Activated T-cell treated with anti-CD3 and anti-CD28 coated beads, Interleukin-2, amount 50 U/mL, for 1 hour (primary cell): ENCODE measurements at places on chromosomes 7 and 10.

DNA sequence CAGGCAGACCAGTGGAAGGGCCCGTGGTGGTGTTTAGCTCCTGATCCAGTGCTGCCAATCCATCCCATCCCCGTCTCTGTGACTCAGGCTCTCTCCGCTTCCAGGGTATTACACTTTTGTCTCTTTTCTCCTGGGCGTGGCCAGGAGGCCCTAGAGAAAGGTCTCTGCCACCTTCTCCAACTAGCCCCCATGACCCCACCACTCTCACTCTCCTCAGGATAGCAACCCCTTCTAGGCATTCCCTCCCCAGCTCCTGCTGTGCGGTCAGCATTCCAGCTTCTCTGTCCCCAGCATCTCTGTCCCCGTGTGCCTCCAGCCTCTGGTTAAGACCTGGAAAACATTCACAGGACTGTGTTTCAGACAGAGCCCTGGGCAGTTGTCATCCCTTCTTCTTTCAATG lies 36.2 kb upstream of the R3HCC1L start:
- DNase-seq, result no peak

GRCh38 chr7:157502701-157503111 lies 165.9 kb downstream of the DNAJB6 start:
- DNase-seq, result peak; percentile 68

- no peak for DNase-seq
Measured at GRCh38 chr10:110666673-110667072, 22.5 kb downstream of the RBM20 start.

- DNase-seq, result no peak
Measured at GRCh38 chr7:20216406-20217036, 663 bp downstream of the MACC1 start.

DNA sequence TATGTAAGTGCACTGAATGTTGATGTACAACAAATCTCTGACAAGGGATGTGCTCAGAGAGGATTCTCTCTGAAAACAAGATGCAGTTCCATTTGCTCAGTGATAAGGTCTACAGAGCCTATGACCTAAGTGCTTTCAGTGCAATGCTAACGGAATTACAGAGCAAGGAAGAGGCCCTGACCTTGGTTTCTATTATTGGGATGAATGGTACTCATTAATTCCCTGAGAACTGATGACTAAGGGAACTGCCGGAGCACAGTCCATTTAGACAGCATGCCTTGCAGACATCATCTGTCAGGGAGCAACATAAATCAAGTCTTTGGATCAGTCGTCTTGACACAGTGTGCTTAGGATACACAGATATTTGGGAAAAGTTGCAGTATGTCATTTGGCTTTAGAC lies 340.8 kb downstream of the PHTF2 start:
- no peak for DNase-seq

DNA sequence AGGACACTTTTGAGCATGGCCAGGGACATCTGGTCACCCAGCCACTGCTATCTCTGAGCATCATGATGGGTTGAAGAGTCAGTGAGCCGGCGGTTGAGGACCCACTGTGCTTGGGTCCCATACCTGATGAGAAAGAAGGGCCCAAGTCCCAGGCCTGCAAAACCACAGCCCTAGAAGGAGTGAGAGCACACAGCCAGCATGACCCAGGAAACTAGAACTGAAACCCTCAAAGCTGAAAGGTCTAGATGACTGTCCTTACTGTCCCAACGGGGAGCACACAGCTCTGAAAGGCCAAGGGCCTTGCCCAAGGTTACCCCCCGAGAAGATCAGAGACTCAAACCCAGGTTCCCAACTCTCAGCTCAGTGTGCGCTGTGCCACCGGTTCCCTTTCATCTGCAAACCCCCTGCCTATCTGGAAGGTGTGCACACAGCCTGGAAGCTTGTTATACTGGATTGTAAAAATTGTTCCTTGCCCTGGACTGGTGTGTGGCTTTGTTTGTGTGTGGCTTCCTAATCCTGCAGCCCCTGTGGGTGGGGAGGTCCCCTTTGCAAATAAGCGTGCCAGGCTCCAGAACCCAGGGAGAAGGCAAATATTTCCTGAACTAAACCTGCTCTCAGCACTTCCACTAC lies 22.6 kb upstream of the PSAP start:
- DNase-seq, result no peak

GRCh38 chr7:155373359-155374273 lies 75.9 kb downstream of the INSIG1 start:
- DNase-seq, result no peak

DNA sequence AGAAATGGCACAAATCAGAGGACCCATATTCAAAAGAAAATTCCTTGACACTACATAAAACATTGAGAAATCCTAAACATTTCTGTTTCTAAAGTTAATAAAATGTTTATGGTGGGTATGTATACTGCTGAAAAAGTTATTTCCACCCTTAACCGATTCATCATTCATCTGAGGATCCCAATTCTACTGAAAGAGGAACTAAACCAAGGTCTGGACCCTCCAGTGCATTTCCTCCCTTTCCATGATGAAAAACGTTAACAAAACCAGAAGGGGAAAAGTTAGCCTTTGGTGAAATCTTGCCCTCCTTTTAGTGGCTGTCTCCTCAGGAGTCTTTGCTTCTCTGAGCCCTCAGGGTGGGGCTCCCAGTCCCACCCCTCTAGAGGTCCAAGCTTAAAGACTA lies 144.5 kb upstream of the ASAH2 start:
- no peak for DNase-seq

GRCh38 chr7:6536262-6537260 lies 14.7 kb downstream of the GRID2IP start:
- no peak for DNase-seq

GRCh38 chr7:33137103-33137502 lies 7.7 kb downstream of the BBS9 start:
- no peak for DNase-seq

GRCh38 chr10:68087685-68088401 lies 12.8 kb upstream of the HERC4 start:
- no peak for DNase-seq

DNA sequence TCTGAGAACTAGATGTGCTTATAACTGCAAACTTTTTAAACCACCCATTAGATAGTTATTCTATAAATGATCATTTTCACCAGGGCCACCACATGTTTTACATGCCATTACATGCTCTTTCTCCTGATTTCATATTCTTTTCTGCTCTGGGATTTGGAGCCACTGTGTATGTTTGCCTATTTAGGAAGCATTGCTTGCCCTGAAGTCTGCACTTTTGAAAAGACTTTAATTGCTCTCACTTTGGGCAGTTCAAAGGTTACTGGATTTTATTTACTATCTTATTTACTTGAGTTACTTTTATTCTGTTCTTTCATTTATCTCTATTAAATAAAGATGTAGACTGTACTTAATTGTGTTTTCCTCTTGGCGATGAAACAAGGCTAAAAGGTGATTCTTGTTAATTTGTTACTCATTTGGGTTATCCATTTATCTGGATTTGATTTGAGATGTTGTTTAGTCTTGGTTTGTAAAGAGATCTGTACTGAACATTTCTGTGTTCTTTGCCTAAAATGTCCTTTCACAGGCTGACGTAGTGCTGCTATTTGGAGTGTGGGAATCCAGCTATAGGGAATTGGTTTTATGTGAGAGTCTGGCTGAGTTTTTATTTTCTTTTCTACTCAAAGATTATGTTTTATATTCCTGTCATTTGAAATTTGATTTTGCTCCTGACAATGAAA lies 88.8 kb downstream of the SUGCT start:
- no peak for DNase-seq

DNA sequence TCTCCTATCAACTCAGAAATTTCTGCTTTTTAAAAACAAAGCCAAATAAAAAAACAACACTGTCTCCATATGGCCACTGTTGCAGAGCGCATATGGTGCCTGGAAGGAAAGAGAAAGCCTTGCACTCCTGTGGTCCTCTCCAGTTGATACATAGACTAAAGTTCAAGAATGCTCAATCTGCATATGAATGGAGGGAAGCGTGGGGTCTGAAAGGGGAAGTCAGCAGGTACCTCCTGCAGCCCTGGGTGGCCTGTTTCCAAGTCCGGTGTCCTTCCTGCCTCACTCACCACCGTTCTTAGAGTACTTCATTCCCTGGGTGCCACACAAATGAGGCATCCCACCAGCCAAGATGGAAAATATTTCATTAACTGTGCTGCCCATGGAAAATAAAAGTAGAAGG lies 138.3 kb upstream of the PALS2 start:
- no peak for DNase-seq

DNA sequence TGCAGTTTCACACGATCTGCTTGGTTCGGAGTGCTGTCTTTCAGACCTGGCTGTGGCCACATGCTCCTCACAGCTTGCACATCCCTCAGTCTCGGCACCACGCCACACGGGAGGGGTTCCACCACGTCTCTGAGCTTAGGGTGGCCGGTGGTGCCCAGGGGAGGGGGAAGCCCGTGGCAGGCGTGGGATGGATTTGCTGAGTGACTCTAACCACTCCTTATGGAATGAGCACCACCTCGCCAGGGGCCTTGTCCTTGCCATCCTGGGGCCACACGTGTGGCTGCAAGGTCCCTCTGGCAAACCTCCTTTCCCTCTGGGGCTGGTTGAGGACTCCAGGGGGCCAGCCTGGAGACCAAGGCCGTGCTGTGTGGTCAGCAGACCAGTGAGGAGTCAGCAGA lies 29.1 kb upstream of the FAM20C start:
- no peak for DNase-seq

- no peak for DNase-seq
Measured at GRCh38 chr10:101816913-101817336, 1.3 kb downstream of the OGA start.

- DNase-seq, result no peak
Measured at GRCh38 chr7:132609906-132610520, 33.7 kb upstream of the PLXNA4 start.

- no peak for DNase-seq
Measured at GRCh38 chr10:132528064-132528691, 9.4 kb upstream of the INPP5A start.

DNA sequence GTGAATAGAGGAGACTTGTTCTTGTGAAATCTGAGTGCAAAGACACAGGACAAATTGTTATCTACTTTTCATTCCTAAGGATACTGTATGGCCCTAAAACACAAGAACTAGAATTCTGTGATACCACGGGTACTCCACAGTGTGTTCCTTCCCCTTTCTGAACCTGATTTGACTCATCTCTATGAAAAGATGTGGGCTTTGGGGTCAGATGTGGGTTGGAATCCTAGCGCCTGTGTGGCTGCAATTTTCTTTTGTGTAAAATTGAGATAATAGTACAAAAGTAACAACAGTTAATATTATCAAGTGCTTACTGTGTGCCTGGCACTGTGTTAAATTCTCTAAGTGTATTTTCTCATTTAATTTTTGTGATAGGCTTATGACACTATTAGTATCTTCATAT lies 8.1 kb downstream of the SRGN start:
- no peak for DNase-seq

DNA sequence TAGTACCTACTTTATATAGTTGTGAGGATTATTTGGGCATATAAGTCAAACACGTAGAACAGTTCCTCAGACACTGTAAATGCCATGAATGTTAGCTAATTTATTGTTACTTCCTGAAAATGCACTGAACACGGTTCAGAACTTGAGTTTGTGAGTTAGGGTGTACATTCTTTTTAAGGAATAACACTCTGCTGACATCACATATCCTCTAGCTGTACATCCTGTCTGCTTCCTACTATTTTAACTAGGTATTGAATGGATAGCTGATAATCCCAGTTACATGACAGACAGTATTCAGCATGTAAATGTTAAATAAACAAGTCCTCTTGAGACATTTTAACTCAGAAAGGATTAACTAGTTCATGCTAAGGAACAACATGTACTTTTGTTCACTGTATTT lies 16.0 kb downstream of the SAMD8 start:
- DNase-seq, result no peak

DNA sequence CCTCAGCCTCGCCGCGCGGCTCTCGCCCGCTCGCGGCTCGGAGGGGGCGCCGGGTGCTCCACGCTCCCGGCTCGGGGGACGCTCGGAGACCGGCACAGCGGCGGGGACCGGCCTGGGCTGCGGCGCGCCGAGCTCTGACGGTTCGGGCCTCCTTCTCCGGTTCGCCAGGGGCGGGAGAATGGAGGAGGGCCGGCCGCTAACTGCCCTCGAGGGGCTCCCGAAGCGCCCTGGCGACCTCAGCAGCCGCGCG lies 232 bp upstream of the GRID1 start:
- no peak for DNase-seq

- DNase-seq, result no peak
Measured at GRCh38 chr10:23869548-23869947, 339.4 kb upstream of the KIAA1217 start.

DNA sequence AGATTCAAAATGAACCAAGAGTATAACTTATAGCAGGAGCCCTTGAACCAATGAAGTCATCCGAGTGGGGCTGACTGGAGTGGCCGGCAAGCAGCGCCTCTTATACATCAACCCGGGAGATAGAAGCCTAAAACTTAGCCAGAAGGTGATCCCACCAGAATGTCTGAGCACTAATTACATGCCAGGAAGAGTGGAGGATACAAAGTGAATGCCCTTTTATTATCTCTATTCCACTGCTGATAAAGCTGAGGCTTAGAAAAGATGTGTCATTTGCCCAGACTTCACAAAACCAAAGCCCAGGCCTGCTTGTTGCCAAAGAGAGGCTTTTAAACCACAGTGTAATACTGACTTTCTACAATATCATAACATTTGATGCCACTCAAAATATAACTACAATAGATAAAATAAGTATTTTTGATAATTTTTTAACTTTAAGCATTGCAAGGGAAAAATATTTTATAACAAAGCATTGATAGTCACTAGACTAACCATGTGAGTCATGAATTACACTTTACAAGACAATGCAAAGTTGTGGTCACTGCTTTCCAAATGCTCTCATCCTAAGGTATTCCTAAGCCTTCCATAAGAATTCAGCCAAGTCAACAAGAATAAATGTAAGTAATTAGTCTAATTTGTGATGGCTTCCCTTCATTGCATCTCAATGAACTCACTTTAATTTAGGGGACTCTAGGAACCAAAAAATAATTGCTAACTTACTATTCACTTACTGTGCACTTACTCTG lies 58.6 kb upstream of the ARID5B start:
- no peak for DNase-seq

GRCh38 chr7:66869660-66870450 lies 51.2 kb upstream of the TMEM248 start:
- DNase-seq, result no peak

- DNase-seq, result no peak
Measured at GRCh38 chr7:70728872-70729552, 402.9 kb upstream of the GALNT17 start.

GRCh38 chr10:104127411-104127810 lies 5.4 kb downstream of the SFR1 start:
- no peak for DNase-seq

- no peak for DNase-seq
Measured at GRCh38 chr7:78760620-78761355, 692.7 kb downstream of the MAGI2 start.

- no peak for DNase-seq
Measured at GRCh38 chr10:21943633-21944265, 59.8 kb downstream of the DNAJC1 start.

GRCh38 chr7:2354939-2355704 lies 495 bp downstream of the EIF3B start:
- peak; percentile 42 for DNase-seq

GRCh38 chr7:5377816-5378215 lies 45.8 kb downstream of the TNRC18 start:
- DNase-seq, result no peak

GRCh38 chr7:73463260-73463659 lies 29.7 kb downstream of the FZD9 start:
- no peak for DNase-seq

- DNase-seq, result no peak
Measured at GRCh38 chr10:29254123-29255046, 34.5 kb upstream of the LYZL1 start.

GRCh38 chr7:84207025-84207424 lies 12.4 kb upstream of the SEMA3A start:
- no peak for DNase-seq

GRCh38 chr7:36967387-36967786 lies 243.1 kb upstream of the AOAH start:
- DNase-seq, result no peak
